ENCODE measurements at places on chromosomes 1 and 21.

GRCh38 chr1:87137342-87137739 lies 191.3 kb upstream of the LMO4 start:
- no peak for DNase-seq

DNA sequence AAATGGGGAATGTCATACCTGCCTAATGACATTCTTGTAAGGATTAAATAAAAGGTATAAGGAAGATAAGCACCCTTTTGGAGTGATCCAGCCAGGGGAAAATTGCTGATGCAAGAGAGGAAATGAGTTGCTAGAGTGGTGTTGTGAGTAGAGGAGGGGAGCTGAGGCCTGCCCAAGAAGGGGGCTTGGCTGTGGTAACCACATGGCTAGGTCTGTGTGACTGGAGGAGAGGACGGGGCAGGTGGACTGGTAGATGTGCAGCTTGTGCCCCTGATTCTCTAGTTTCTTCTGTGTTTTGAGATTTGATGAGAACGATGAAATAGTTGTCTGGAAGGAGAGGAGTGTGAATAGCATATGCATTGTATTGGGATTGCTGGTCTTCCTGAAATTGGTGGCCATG lies 6.6 kb downstream of the TXLNA start:
- no peak for DNase-seq

GRCh38 chr1:12566484-12567287 lies 51.3 kb downstream of the DHRS3 start:
- DNase-seq = no peak

- DNase-seq = no peak
Observed at GRCh38 chr1:29669912-29670311, 433.6 kb downstream of the PTPRU start.

DNA sequence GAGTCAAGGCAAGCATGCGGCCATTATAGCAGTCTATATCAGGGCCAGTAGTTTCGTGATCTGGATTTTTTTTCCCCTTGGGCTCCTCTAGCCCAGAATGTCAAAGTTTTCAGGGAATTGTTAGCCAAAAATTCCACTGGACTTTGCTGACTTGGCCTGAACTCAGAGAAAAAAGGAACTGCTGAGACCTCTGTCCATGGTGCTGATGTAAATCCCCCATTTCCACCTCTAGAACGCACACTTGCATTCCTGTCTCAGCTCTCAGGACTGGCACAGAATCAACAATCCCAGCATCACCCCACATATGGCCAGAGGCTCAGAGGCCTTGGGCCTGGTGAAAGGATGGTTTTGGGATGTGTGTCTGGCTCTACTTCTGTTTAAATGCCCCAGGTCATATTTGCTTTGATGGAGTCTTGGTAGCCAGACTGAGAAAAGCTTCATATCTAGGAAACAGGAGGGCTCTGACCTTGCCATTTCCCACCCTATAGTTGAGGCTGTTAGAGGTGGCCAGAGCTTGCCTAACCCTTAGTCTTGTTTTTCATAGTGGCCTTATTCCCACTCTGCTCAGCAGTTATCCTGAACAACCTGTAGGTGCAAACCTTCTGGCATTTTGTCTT lies 16.9 kb upstream of the EFCAB14 start:
- DNase-seq = no peak

Data from NCI-H146 (cell line).